ENCODE measurements at places on chromosomes 1 and 21. TPM values are rescaled to one million over a fixed set of nuclear protein-coding genes. Genes with fewer than 3 reads are reported as not detected.

The CSMD2 gene
- not detected for total RNA-seq

The ATP1B1 gene
- total RNA-seq: 60.5 TPM

The FCRL1 gene
- not detected for total RNA-seq

The TLR5 gene
- 0.16 TPM for total RNA-seq

The CFAP107 gene
- not detected for total RNA-seq

The NTNG1 gene
- total RNA-seq: not detected

The MAGI3 gene
- 13.9 TPM for total RNA-seq

The PER3 gene
- 3.6 TPM for total RNA-seq

The S100A16 gene
- 701 TPM for total RNA-seq

DNA sequence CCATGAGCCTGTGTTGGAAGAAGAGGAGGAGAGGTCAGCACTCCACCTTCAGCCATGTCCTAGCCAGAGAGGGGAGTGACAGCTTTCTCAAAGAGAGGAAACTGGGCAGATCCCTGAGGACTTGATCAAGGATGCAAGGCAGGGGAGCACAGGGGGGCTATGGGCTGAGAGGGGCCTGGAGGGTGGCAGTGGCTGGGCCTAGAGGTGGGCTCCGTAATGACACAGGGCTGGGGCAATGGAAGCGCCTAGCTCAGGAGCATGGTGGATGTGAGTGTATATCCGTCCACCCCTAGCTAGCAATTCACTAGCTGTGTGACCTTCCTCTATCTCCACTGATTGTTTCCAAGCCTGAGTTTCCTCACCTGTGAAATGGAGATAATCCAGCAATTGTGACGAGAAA, 32.6 kb downstream of the NEK2 start:
- H3K36me3 ChIP-seq: no peaks in the 10 kb centered on the region
- DNase-seq: no peak
- no peaks in the 10 kb centered on the region for H3K27me3 ChIP-seq
- H3K4me1 ChIP-seq: peaks cover 29% of the 10 kb centered on the region
- no peak overlapping the region for H3K27ac ChIP-seq

DNA sequence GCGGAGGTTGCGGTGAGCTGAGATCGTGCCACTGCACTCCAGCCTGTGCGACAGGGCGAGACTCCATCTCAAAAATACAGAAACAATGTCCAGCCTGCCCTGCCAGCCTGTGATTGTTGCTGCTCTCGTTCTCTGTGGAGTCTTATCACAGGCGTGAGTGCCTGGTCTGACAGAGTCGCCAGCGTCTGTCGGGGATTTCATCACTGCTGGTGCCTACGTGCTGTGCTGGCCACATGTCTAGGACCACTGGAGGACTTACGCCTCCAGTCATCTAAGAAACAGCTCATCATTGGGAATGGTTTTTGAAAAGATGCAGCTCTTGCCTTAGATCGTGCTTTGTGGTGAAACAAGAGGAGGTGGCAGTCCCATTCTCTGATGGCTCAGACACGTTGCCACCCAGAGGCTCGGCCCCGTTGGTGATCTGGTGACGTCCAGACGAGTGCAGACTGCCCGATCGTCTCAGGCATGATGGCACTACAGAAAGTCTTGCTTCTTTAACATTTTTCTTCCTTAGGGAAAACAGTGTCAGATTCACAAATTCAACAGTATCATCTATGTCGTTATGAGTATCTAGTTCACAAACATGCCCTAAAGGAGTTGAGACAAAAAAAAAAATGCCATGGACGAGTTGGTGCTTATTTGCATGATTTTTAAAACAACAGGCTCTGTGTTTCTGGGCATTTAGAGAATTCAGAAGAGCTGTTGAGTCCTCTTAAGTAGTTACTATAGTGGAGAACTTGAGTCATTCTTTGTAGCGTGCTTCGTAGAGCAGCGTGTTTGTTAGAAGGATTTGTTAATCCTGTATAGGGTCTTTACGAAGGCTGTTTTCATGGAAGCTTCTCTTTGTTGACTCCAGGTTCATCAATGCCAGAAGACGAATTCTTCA, 47.5 kb downstream of the CBS start:
- H3K36me3 ChIP-seq: peaks cover 7% of the 10 kb centered on the region
- H3K27ac ChIP-seq: no peak overlapping the region
- H3K4me3 ChIP-seq: no peak overlapping the region
- DNase-seq: no peak
- H3K27me3 ChIP-seq: no peaks in the 10 kb centered on the region

DNA sequence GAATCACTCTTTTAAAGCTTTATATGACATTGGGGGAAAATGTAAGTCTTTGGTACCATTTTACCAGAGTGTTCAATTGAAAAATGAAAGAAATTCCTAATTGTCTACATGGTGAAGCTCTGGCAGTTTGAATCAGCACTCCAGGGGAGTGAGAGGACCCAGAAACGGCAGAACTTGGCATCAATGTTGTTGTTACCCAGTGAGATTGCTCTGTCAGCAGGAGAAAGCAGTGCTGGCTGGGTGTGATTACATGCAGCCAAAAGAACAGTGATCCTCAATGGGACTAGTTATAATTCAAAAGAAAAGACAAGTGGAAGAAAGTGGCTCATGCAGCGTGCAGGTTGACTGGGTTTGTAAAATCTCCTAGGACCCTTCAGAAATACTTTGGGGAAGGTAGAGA, 206.4 kb downstream of the PTPRC start:
- H3K4me1 ChIP-seq: no peaks in the 10 kb centered on the region
- H3K27ac ChIP-seq: no peak overlapping the region
- no peak overlapping the region for H3K4me3 ChIP-seq
- peaks cover 16% of the 10 kb centered on the region for H3K36me3 ChIP-seq
- no peak for DNase-seq

- peaks cover 6% of the 10 kb centered on the region for H3K4me1 ChIP-seq
- no peaks in the 10 kb centered on the region for H3K36me3 ChIP-seq
- H3K27me3 ChIP-seq: no peaks in the 10 kb centered on the region
- DNase-seq: no peak
These were observed 80.8 kb upstream of the DYNLT5 start for GRCh38 chr1:66671455-66671854.

DNA sequence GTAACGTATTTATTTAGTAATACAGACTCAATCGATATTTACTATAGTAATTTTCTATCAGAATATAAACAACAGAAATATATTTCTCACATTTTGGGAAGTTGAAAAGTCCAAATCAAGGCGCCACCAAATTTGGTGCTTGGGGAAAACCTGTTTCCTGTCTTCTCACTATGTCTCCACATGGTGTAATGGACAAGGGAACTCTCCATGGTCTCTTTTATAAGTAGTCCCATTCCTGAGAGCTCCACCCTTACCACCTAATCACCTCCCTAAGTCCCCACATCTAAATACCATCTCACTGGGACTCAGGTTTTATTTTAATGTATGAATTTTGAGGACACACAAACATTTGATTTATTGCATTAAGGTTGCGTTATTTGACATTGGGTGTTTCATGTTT, 848.0 kb downstream of the LTN1 start:
- no peaks in the 10 kb centered on the region for H3K4me1 ChIP-seq
- H3K27ac ChIP-seq: no peak overlapping the region
- no peak overlapping the region for H3K4me3 ChIP-seq
- no peaks in the 10 kb centered on the region for H3K36me3 ChIP-seq
- DNase-seq: no peak

- peak overlapping the region; percentile 33 for H3K27ac ChIP-seq
- no peaks in the 10 kb centered on the region for H3K36me3 ChIP-seq
- H3K4me3 ChIP-seq: peak overlapping the region; percentile 49
- peak; percentile 56 for DNase-seq
These were observed 109.4 kb downstream of the NAV1 start for GRCh38 chr1:201648066-201648906.

DNA sequence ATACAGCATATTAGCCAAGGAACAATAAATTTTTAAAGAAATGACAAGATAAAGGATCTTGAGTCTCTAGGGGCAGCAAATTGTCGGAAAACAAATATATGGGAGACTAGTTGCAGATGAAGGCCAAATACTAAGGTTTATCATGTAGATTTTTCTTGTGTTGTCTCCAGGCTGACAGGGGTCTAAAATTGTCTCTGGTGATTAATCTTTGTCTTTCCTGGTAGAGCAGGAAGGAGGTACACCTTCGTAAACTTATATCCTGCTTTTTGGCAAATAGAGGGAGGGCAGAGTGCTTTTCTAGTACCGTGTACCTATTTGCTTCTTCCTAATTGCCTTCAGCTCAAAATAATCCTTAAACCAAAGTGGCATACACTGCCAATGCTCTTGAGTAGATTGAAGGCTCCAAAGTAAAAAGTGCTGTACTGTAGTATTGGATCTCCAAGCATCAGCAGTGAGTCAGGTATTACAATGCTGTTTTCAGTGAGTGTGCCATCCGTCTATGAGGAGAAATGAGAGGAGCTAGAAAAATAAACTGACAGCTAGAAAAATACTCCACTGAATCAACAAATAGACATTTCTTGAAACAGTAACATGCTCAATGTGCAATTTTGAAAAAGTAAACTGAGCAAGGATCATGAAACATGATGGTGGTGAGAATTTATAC, 1.8 kb upstream of the LEPR start:
- DNase-seq: no peak
- peaks cover 24% of the 10 kb centered on the region for H3K4me1 ChIP-seq
- H3K36me3 ChIP-seq: no peaks in the 10 kb centered on the region

- no peak overlapping the region for H3K4me3 ChIP-seq
- peaks cover 6% of the 10 kb centered on the region for H3K4me1 ChIP-seq
- no peak overlapping the region for H3K27ac ChIP-seq
- no peak for DNase-seq
- H3K36me3 ChIP-seq: no peaks in the 10 kb centered on the region
These were observed 80.7 kb downstream of the TGFB2 start for GRCh38 chr1:218425647-218426342.

GRCh38 chr1:40532844-40533424, 1.5 kb downstream of the ZNF684 start:
- peaks cover 2% of the 10 kb centered on the region for H3K27me3 ChIP-seq
- H3K27ac ChIP-seq: no peak overlapping the region
- peaks cover 7% of the 10 kb centered on the region for H3K4me1 ChIP-seq
- no peak overlapping the region for H3K4me3 ChIP-seq
- peak; percentile 75 for DNase-seq

DNA sequence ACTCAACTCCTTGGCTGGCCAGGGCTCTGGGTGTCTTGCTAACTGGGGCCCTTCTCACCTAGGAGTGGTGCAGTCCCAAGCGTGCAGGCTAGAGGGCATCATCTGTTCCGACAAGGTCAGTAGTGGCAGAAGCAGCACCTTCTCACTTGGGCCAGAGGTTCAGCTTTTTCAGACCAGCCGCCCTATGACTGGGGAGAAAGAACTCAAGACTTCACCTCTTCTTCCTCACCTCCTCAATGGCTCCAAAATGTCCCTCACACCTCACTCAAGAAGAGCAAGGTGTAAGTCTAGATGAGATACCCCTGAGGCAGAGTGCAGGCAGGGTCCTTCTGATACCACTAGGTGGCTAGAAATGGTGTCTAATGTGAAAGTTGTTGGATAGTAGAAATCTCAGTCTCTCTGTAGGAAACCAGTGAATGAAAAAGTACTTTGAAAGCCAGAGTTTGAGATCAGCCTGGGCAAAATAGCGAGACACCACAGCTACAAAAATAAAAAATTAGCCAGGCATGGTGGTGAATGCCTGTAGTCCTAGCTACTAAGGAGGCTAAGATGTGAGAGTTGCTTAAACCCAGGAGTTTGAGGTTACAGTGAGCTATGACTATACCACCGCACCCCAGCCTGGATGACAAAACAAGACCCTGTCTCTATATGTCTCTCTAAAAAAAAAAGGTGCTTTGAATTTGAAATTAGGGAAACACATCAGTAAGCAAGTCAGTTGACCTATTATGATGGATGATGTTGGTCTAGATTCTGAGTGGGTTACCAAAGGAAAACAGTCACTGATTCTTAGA, 8.6 kb upstream of the IL20 start:
- no peak for DNase-seq
- H3K27ac ChIP-seq: no peak overlapping the region
- H3K36me3 ChIP-seq: no peaks in the 10 kb centered on the region
- no peaks in the 10 kb centered on the region for H3K27me3 ChIP-seq
- H3K4me1 ChIP-seq: no peaks in the 10 kb centered on the region

- no peaks in the 10 kb centered on the region for H3K36me3 ChIP-seq
- no peak overlapping the region for H3K4me3 ChIP-seq
- H3K27me3 ChIP-seq: no peaks in the 10 kb centered on the region
- H3K27ac ChIP-seq: no peak overlapping the region
- DNase-seq: no peak
These were observed 384.6 kb upstream of the NCAM2 start for GRCh38 chr21:20613654-20614053.

- no peak for DNase-seq
- no peaks in the 10 kb centered on the region for H3K27me3 ChIP-seq
- no peaks in the 10 kb centered on the region for H3K36me3 ChIP-seq
- H3K4me3 ChIP-seq: no peak overlapping the region
- no peak overlapping the region for H3K27ac ChIP-seq
These were observed 302.3 kb downstream of the BRINP3 start for GRCh38 chr1:190175320-190175719.

DNA sequence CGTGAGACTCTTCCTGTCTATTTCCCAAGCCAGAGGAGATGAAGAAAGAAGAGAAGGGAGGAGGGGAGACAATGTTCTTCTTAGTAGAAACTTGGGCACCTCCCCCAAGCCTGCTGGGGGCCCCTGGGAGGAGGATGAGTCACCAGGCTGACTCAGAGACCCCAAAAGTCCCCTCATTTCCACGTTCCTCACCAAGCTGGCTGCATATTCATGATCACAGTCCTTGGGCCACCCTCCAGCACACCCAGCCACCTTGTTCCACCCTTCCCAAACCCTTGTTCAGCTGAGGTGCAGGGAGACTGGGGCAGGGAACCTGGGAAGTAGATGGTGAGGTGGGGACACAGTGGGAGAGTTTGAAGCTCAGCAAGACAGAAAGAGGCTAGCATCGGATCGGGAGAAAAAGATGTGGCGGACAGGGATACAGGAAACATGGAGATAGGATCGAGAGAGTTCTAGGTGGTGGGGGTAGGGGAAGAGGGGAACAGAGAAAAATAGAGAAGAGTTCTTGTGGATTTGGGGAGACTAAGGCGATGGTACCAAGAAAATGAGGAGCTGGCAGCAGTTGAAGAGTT, 712 bp downstream of the RAB13 start:
- peak; percentile 68 for DNase-seq
- peak overlapping the region; percentile 54 for H3K27ac ChIP-seq
- peak overlapping the region; percentile 94 for H3K4me3 ChIP-seq
- peaks cover 5% of the 10 kb centered on the region for H3K36me3 ChIP-seq
